T follicular helper cell (primary cell): ENCODE measurements at places on chromosomes 1 and 21.

DNA sequence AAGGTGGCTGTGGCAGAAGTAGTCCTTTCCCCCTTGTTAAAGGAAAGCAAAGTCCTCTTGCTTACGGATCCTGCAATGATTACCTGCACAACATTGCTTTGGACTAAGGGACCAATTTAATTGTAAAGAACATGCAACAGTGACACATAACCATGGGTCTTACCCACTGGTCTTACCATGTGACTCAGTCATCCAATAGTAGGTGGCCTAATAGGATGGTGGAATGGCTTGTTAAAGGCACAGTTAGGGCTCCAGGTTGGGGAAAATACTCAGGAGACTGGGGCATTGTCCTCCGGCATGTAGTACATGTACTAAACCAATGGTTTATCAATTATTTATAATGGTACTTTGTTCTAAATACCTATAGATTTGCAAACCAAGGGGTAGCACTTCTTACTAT is 2.1 kb upstream of the YIPF1 start:
- no peak for DNase-seq

- peak; percentile 19 for DNase-seq
These were observed 10.9 kb downstream of the ERRFI1 start for GRCh38 chr1:8015036-8015808.

GRCh38 chr1:27662707-27663393 is 9.1 kb downstream of the IFI6 start:
- DNase-seq: peak; percentile 82

DNA sequence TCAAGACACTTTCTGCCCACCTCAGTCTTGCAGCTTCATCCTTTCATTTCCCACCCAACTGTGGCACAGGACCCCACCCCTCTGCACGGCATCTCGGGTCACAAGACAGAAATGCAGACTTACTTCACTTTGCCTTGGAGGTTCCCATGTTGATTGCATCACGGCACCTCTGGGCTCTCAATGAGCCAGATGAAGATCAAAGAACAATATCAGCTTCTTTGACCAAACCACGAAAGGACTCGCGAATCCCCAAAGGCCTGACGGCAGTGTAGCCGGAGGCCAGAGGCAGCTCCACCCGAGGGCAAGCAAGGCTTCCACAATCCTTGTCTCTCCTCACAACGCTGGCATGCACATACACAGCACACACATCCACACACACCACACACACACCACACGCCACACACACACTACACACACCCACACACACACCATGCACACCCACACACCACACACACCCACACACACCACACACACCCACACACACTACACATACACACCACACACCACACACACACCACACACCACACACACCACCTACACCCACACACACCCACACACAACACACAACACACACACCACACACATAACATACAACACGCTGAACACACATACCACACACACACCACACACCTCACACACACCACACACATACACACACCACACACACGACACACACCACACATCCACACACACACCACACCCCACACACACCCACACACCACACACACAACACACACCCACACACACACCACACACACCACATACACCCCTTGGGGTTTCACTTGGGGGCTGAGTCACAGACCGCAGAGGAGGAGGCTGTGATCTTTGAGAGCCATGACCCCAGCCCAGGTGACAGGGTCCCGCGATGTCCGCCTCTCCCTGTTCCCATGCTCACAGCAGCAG is 35.8 kb downstream of the UBASH3A start:
- no peak for DNase-seq

GRCh38 chr1:186301448-186301847 is 73.6 kb downstream of the TPR start:
- no peak for DNase-seq

- no peak for DNase-seq
These were observed 30.1 kb downstream of the ITPKB start for GRCh38 chr1:226708967-226709396.

- DNase-seq: no peak
These were observed 5.8 kb downstream of the ELF3 start for GRCh38 chr1:202016022-202016810.

DNA sequence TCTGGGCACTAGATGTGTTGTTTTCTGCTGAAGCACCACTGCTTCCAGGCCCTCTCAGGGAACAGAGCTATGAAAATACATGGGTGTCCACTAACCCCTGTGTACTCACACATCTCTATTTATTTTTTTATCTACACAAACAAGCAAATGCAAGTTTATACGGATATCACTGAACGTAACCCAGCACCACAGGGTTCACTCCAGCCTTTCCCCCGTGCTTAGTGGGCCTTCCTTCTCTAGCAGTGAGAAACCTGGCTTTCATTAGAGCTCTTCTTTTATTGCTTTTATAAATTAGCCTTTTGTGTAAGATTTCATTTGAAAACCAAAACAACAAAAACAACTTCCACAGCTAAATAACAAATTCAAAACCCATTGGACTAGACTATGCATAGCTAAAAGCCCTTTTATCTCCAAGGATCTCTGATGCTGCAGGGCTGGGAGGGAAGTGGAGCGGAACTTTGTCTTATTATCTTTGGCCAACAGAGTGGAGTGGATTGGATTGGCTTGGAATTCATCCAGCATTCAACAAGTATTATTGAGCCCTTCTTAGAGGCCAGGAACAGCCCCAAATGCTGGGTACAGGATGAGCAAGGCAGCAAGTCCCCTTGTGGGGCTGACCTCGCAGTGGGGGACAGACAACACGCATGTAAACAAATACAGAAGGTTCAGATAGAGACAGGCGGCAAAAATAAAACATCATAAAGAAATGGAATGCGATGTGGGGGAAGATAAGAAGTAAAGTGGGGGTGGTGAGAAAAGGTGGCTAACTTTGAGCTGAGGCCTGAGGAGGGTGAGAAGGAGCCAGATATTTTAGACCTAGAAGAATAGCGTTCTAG is 371.8 kb upstream of the POU3F1 start:
- no peak for DNase-seq

- no peak for DNase-seq
These were observed 20.9 kb downstream of the TMEM50B start for GRCh38 chr21:33458861-33459260.

GRCh38 chr1:67983867-67984266 is 66.6 kb downstream of the DIRAS3 start:
- DNase-seq: no peak

DNA sequence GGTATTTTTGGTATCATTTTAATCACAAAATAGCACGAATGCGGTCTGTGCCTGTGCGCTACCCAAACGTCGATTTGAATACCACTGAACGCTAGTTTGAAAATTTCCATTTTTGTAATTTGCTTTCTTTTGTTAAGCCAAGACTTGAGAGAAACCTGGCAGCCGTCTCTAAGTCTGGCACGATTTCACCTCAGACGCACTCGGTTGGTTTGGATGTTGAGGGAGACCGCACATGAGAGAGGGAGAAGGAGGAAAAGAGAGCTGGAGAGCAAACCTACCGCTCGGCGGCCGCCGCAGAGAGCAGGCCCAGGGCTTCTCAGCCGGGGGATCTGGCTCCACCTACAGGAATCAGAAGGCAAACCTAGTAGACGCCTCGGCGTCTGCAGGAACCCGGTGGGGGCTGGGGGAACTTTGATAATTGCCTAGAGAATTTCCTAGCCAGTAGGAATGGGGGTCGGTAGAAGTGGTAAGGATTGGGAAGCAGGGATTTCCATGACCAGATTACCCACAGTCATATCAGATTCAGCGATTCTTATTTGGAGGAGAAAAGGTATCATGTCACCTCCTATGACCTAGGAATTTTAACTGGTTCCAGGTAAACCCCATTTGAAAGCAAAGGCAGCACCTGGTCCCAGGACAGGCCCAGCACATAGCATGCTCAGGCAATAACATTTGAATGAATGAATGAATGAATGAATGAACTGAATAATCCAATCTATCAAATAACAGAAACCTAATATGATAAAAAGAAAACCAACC is 83.2 kb downstream of the TM2D1 start:
- peak; percentile 29 for DNase-seq

GRCh38 chr1:204377800-204378668 is 18.3 kb upstream of the PLEKHA6 start:
- peak; percentile 10 for DNase-seq

DNA sequence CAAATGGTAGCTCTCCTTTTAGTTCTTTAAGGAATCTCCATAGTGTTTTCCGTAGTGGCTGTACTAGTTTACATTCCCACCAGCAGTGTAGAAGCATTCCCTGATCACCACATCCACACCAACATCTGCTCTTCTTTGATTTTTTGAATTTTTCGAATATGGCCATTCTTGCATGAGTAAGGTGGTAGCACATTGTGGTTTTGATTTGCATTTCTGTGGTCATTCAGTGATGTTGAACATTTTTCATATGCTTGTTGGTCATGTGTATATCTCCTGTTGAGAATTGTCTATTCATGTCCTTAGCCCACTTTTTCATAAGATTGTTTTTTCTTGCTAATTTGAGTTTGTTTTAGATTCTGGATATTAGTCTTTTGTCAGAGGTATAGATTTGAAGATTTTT is 84.6 kb upstream of the B3GALT2 start:
- no peak for DNase-seq

DNA sequence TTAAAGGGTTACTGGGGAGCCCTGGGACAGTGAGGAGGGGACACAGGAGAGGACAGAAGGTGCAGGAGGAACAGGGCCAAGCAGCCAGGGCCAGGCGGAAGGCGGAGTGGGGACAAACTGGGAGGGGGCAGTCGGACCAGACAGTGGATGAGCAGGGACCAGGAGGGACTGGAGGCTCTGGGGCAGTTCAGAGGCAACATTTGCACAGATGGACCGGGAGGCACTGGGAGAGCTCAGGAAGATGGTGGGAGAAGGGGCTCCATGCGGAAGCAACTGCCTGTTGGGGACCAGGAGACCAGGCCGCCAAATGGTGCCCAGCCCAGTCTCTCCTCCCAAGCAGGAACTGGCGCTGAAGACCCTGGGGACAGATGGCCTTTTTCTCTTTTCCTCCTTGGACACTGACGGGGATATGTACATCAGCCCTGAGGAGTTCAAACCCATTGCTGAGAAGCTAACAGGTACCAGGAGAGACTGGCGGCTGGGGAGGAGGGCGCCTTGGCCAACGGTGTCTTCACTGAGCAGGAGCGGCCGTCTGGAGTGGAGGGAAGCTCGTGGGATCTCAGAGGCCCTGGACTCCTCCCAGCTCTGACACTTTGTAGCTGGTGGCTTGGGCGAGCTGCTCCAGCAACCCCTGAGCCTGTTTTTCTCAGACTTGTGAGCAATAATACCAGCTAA is 847 bp downstream of the SELENON start:
- no peak for DNase-seq

DNA sequence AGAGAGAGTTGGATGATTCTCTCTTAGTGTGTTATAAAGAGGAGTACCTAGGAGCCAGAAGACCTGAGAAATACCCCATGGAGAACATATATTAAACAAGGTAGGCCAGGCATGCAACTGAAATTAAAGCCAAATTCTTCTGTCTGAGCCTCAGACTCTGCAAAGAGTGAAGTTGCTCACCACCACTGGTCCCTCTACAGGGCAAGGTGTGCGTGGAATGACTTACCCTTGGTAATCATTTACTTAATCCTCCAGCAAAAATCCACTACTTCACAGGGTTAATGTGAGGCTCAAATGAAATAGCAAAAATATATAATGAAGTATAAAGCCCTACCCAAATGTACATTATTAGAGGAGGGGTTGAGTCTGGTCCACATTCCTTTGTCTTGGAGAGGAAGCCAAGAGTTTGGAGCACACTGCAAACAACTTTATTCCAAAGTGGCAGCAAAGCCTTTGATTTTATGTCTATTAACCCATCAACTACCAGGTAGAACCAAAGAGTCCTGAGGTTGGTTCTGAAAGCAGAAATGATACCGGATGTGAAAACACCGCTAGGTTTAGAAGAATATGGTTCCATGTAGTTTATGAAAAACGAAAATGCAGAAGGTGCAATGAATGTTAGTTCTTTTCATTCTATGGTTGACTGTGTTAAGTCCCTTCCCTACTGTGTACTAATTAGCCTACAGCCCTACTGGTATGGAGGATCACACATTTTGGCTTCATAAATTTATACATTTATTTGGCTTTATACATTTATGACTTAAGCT is 8.5 kb downstream of the SSR2 start:
- DNase-seq: no peak

GRCh38 chr1:209560952-209561351 is 22.6 kb upstream of the CAMK1G start:
- no peak for DNase-seq

DNA sequence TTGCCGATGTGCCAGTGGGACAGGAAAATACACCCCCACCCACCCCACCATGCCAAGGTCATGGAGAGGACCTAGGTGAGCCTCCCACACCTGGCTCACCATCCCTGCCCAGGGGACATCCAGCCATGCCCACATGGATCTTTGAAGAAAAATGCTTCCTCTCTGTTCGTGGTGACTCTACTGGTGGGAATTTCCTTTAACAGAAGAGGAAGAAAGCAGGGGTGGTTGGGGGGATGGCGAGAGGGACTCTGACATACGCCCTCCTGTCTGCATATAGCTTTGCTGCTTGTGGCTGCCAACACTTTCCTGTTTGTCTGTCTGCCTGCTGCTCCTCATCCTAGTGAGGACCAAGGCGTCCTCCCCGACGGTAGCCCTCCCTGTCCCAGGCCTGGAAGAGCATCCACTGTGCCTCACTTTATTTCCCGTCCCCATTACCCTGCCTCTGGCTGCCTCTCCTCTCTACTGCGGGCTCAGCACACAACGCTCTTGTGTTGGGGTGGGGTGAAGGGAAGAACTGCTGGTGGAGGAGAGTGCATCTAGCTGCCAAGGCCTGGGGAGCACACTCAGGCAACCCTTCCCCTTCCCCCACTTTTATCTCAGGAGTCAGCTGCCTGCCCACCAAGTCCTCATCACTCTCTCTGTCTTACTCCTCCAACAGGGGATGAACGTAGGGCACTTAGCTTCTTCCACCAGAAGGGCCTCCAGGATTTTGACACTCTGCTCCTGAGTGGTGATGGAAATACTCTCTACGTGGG is 2.5 kb downstream of the SEMA4A start:
- DNase-seq: no peak

DNA sequence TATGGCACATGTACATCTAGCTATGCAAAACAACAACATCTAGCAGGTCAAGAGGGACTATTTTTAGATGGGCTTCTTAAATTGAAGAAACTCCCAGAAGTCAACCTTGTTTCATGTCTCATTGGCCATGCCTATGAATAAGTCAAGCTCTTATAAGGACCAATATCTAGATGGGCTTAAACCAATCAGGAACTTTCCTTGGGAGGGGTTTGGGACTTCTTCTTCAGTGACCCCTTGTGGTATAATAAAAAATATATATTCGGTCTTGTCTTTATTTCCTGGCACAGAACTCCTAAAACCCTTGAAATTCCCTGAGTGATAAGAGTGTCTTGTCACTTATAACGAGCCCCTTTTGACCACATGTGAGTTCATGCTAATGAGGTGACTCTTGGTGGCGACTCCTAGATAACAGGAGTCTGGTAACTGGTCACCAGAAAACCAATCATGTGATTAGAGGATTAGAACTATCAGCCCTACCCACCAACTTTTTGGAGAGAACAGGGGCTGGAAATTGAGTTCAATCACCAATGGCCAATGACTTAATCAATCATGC is 218.3 kb downstream of the HHIPL2 start:
- no peak for DNase-seq

DNA sequence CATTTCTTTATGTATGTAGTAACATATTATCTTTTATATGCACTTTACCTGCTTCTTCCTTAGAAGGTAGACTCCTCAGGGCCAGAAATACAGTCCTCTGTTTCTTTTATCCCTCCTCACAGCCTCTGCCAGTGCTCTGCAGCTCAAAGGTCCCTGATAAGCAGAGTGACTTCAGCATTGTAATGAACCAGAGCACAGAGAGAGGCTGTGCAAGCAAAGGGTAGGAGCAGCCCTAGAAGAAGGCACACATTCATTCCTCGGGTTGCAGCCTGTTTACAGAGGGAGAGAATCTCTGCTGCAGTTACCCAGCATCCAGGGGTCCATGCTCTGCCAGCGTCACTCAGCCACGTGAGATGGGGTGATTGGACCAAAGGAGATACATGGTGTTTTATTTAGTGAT is 101.1 kb downstream of the RHOU start:
- DNase-seq: no peak
